ENCODE measurements at places on chromosomes 16 and 17.

- no peak for DNase-seq
Observed at GRCh38 chr17:41500131-41500911, 5.1 kb downstream of the KRT13 start.

DNA sequence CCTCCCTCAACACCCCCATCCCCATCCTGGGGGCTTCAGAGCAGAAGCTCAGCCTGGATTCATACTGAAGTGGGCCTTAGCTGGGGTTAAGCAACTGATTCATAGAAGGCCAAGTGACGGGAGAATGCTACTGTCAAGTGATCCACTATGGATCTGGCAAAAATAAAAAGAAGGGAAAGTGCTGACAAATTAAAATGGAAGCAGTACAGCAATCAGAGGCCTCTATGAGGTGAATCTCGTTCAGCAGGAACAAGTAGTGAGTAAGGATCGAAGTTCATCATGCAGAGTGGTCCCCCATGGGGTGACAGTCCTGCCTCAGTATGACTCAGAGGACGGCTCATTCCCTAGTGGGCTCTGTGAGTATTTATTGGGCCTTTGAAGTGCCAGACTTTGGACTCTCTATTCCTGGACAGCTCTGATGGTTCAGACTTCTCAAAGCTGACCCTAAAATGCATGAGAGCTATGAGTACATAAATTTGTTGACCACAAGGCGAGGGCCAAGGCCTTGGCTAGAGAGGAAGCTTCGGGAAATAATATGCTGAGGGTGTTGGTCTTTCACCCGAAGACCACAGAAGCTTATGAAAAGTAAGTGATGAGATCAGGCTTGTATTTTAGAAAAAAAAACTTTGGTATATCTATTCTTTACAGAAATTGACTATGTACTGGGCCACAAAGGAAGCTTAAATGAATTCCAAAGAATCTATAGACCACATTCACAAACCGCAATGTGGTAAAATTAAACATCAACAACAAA is 5.3 kb upstream of the NSMCE1 start:
- no peak for DNase-seq

- no peak for DNase-seq
Observed at GRCh38 chr16:30041841-30042240, 10.8 kb upstream of the TLCD3B start.

GRCh38 chr16:88560714-88561484 is 9.3 kb upstream of the ZC3H18 start:
- no peak for DNase-seq

GRCh38 chr16:70753694-70754325 is 47.1 kb downstream of the VAC14 start:
- no peak for DNase-seq

DNA sequence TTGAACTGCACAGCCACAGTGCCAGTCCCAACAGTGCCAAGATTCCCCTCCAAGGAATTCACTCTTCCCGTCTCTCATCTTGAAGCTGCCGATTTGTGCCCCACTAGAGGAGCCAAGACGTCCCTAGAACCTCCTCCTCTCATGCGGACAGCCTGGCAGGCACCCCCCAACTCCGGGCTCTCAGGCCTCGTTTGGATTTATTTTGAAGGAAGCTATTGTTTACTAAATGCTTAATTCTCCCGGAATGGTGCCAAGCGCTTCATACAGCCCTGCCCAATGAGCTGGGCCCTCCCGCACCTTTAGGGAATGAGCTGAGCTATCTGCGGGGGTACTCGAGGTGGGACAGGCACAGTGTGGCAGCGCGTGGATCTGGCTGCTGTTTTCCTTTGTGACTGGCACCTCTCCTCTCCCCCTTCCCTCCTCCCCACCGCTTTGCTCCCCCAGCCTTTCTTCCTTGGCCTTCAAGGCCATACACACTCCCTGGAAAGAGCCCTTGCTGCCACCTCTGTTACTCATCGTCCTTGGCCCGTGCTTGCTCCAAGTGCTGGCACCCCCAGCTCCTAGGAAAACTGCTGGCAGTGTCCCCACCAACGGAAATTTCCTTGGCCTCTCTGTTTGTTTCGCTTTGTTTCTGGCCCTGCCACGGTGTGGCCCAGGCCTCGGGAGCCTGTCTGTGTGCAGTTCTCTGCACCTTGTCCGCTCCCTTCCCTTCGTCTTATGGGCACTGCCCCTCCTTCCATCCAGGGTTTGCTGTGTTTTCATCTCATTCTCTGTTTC is 49.9 kb upstream of the CDR2 start:
- no peak for DNase-seq

- DNase-seq = no peak
Observed at GRCh38 chr16:88202207-88202745, 180.5 kb upstream of the ZNF469 start.

GRCh38 chr17:4001048-4001590 is 36.9 kb upstream of the ATP2A3 start:
- DNase-seq = no peak

DNA sequence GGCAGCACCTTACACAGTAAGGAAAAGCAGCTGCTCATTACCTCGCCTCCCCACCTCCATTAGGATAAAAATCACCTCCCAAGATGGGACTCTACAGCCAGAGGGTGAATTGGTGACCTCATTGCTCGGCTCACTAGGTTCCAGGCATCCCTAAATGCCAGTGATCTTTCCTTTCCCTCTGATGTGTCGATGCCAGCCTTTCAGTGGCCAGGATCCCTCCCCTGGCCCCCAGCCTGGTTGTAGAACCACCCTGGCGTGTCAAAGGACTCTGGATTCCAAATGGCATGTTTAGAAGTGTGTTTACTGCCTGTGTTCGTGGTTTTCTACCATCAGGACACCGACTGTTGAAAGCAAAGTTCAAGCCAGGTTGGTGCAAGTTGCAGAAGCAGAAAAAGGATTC is 72.1 kb upstream of the LYRM9 start:
- DNase-seq = no peak

GRCh38 chr16:50037662-50038220 is 12.7 kb downstream of the CNEP1R1 start:
- DNase-seq = no peak

DNA sequence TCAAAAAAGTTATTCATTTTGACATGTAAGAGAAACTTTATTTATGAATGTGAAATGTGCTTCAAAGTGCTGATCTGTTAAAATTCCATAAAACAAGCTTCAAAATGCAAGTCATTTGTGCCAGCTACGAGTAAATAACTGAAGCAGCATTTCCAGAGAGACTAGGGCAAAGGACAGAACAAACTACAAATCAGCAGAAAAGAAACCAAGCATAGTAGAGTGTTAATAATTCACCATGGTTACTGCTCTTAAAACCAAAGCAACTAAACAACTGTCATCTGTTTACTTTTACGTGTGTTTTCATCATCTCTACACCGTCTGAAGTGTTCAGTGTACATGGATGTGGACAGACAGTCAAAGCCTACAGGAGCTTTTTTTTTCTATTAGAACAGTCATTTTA is 1.6 kb upstream of the ASPA start:
- DNase-seq = no peak

DNA sequence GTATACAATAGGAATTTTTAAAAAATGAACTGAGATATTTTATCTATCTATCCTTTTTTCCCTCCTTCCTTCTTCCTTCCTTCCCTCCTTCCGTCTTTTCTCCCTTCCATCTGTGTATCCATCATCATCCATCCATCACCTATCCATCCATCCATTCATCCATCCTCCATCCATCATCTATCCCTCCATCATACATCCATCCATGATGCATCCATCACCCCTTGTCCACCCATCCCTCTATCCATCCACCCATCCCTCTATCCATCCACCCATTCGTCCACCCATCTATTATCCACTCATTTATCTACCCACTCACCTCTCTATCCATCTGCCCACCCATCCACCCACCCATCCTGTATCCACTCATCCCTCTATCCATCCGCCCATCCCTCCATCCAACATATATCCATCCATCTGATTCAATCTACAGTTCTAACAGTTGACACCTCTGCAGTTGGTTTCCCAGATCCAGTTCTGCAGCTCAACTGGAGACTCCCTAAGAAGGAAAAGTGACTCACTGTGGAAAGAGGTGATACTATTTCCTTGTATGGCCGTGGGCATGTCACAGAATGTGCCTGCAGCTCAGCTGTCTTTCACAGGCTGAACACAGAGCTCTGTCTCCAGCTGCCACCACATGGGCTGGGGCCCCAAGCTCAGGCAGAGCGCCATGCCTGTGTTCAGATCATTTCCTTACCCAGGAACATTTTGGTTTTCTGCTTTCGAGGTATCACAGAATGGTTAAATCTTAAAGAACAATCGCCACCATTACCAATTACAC is 130.8 kb downstream of the XYLT1 start:
- no peak for DNase-seq

DNA sequence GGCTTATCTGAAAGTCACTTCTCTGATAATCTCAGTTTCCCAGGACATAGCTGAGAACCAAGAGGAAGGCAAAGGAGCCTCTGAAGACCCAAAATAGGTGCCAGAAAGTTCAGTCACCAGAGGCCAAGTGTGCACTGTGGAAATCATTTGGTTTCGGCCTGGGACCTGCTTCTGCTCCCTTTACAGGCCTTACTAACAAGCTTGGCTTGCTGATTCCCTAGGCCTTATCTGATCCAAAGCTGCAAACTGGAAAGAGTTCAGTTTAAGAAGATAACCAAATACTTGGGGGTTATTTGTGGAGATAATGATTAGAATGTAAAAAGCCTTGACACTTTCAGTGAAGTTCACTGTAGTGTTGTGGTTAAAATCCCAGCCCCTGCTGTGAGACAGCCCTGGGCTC is 17.0 kb downstream of the ITGA3 start:
- no peak for DNase-seq

DNA sequence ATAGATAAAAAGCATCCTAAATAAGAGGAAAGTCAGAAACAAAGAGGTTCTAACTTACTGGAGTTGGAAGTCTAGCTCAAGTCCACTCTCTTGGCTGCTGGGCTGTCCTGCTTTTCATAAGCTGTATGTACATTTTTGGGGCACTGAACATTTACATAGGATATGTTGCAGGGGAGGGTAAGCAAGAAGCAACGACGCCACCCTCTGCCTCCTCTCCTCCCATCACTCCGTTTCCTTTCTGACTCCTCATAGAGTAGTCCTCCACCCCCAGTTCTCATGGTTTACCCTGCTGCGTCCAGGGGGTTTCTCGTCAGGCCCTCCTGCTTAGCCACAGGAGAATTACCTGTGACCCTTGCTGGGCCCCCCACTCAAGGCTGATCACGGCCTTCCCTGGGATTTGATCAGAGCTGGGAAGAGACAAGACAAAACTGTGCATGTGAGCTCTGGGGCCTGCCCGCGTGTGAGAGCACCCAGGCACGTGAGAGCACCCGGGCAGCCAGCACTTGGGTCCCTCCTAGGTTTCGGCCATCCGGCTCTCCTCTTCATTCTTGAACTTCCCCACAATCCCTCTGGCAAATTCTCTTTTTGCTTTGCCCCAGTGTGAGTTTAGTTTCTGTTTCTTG is 37.1 kb downstream of the TMEM11 start:
- DNase-seq = no peak

DNA sequence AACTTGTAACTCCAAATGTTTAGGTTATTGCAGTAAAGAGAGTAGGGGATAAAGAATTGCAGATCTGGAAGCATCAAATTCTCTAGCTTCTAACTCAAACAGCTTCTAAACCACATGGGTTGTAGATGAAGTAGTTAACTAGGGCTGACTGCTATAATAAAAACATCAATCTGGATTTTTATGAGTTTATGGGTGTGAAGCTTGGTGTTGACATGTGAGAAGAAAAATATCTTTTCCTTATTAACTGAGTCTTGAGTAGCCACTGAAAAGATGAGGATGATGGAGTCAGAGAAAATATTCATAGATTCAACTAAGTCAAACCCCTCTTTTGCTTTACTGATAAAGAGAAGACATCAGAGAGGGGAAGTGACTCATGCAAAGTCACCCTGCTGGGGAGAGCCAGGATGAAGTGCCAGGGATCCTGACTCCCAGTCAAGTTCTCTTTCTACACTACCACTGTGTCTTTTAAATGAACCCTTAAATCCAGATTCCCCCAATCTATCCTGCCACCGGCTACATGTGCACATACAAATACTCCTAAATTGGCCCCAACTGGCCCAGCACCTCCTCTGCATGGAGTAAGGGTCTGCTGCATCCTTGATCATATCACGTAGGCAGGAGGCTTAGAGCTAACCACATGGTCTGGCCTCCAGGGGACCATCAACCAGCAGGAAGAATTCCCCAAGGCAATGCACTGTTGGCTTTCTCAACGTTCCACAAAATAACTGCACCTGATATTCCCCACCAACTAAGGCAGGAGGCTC is 264.0 kb upstream of the CCL2 start:
- DNase-seq = no peak

DNA sequence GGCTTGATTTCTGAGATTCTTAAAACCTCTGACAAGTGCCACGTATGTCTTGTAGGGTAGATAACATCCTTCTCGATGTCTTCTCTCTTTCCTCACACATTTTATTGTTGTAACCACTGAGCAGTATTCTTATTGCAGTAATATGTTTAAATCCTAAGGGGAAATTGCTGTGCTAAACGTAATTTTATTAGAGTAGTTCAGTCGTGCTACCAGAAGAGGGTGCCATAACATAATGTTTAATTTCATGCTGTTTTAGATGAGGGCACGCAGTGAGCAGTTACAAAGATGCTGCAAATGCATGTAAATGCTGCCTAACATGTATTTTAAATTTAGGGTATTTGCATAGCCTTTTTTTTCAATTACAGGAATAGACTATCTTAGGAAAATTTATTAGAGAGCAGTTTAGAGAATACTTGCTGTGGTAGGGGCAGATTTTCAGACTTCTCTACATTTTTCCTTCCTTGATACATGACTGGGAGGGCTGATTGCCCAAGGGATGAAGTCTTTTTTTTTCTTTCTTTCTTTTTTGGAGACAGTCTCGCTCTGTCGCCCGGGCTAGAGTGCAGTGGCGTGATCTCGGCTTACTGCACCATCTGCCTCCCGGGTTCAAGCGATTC is 51.7 kb downstream of the GAN start:
- DNase-seq = peak; percentile 30

GRCh38 chr17:10683853-10684252 is 13.5 kb downstream of the SCO1 start:
- no peak for DNase-seq

- peak; percentile 15 for DNase-seq
Observed at GRCh38 chr17:62892870-62893338, 73.1 kb upstream of the TANC2 start.

GRCh38 chr16:88888461-88889387 is 22.3 kb upstream of the PABPN1L start:
- DNase-seq = no peak

GRCh38 chr16:10266809-10267208 is 84.6 kb upstream of the GRIN2A start:
- DNase-seq = no peak

- no peak for DNase-seq
Observed at GRCh38 chr16:5463820-5464219, 366.2 kb upstream of the EEF2KMT start.

DNA sequence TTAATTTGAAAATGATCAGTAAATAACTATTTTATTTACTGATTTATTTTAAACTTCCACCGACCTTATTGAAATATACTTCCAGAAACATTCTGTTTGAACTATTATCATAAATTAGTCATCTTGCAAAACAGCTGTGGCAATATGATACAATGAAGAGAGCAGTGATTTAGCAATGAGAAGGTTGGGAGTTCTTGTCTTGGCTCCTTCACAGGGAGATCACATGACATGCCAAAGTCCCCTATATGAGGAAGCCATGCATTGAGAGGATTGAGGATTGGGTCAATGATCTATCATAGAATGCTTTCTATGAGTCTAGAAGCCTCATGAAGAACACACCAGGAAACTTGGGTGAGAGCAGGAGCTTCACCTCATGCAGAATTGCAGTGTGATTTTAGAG is 222.7 kb downstream of the LGALS9B start:
- DNase-seq = no peak
